ENCODE measurements at places on chromosomes 4 and X. TPM values are rescaled to one million over a fixed set of nuclear protein-coding genes. Genes with fewer than 3 reads are reported as not detected.

The UGT8 gene
- 63.9 TPM for polyA plus RNA-seq

The NAP1L3 gene
- polyA plus RNA-seq: 14.7 TPM

The GNRHR gene
- 0.99 TPM for polyA plus RNA-seq

The HSFX2 gene
- polyA plus RNA-seq: 0.16 TPM

The MAGEB1 gene
- polyA plus RNA-seq: not detected

The FABP2 gene
- 0.09 TPM for polyA plus RNA-seq

The DRP2 gene
- polyA plus RNA-seq: 2.3 TPM

The HTR2C gene
- polyA plus RNA-seq: 0.98 TPM

The SSX2B gene
- polyA plus RNA-seq: 0.34 TPM

DNA sequence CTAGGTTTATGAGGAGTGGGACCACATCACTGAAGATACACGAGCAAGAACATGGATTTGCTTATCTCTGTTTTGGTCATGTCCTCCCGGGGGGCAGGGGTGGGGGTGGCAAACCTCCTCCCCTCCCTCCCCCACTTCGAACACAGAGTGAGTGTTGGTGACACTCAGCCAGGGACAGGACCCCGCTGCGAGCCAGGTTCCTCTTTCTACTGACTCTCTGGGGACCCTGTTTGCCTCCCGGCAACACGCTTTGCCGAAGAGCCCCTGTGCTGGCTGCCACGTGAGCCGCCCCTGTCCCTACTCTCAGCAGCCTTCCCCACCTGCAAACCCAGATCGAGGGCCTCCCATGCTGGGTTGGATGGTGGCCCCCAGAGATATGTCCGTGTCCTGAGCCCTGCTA lies 34.7 kb downstream of the P2RY8 start:
- DNase-seq: no peak

DNA sequence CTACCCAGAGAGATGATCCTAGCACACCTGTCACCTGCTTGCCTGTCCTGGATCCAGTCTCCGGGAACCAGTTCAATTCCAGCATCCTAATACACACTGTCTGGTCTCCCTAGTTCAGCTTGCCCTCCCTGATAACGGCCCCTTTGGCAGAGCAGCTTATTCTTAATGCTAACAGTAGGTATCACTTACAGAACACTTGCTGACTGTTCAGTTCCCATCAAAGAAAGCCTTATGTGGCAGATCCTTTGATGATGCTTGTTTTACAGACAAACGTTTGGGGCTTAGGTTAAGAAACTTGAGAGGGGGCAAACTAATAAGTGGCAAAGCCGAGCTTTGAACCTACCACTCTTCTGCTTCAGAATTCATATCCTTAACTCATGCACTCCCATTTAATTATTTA lies 890 bp downstream of the RASSF6 start:
- DNase-seq: no peak

GRCh38 chr4:109432696-109433095 lies 919 bp upstream of the SEC24B start:
- DNase-seq: peak; percentile 27

GRCh38 chrX:53294024-53294648 lies 12.8 kb upstream of the IQSEC2 start:
- DNase-seq: no peak

DNA sequence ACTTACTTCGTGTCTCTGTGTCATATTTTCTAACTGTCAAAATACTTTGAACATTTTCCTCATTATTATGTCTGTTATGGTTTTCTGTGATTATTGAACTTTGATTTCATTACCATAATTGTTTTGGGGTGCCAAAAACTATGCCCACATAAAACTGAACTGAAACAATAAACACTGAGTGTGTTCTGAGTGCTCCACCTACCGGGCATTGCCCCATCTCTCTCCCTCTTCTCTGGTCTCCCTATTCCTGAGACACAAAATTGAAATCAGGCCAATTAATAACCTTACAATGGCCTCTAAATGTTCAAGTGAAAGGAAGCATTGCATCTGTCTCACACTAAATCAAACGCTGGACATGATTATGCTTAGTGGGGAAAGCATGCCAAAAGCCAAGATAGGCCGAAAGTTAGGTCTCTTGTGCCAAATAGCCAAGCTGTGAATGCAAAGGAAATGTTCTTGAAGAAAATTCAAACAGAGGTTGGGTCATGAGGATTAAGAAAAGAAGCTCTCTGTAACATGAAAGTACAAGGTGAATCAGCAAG lies 972.3 kb downstream of the PCDH7 start:
- no peak for DNase-seq

- no peak for DNase-seq
Measured at GRCh38 chr4:128879283-128879682, 69.8 kb downstream of the JADE1 start.

DNA sequence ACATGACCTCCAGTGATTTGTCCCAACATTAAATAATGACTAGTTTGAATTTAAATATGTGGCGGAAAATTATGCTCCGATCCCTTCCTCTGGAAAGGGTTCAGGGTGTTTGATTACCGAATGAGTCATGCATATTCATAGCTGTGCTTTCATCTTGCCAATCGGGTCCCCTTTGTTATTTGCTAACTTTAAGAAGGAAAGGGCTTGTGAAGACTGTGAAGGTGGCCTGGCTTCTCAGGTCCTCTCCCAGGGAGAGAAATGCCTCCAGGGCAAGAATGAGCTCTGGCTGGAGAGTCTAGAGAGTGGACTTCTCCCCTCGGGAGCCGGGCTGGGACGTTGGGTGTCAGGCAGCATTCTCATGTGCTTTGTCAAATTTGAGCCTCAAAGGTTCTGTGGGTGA lies 155.5 kb upstream of the PSAPL1 start:
- DNase-seq: no peak

GRCh38 chr4:83197555-83198235 lies 83.2 kb upstream of the PLAC8 start:
- DNase-seq: no peak

GRCh38 chr4:186787536-186787935 lies 63.9 kb upstream of the FAT1 start:
- no peak for DNase-seq

GRCh38 chrX:19990151-19990555 lies 708 bp downstream of the BCLAF3 start:
- no peak for DNase-seq

- DNase-seq: no peak
Measured at GRCh38 chr4:140743194-140743931, 12.8 kb downstream of the TBC1D9 start.

- DNase-seq: no peak
Measured at GRCh38 chrX:16185725-16186136, 18.4 kb downstream of the MAGEB17 start.

DNA sequence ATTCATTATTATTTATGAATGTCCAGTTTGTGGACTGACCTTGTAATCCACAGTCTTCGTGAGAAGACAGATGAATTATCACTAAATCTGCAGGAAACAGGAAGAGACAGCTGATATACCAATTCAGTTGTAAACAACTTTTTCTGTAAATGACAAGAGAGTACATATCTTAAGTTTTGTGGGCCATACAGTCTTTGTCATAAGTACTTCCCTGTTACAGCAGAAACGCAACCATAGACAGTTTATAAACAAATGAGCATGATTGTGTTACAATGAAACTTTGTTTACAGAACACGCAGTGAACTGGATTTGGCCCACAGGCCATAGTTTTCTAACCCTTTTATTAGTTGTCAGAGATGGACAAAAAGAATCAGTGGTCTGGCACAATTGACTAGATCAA lies 443.4 kb downstream of the PDGFC start:
- DNase-seq: no peak

- no peak for DNase-seq
Measured at GRCh38 chr4:88333741-88334405, 44.8 kb upstream of the HERC6 start.

DNA sequence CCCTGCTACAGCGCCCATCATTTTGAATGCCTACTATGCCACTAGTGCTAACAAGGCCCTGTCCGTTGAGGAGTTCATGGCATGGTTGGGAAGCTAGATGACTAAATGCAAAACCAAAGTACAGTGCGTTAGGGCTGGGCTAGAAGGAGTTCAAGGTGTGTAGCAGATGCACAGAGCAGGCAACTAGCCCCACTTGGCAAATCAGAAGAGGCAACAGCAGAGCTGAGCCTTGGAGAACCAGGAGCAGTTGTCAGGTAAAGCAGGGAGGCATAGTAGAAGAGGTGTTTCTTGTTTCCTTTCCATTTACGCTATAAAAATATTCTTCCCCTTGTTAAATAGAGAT lies 146.6 kb upstream of the CPEB2 start:
- DNase-seq: no peak

DNA sequence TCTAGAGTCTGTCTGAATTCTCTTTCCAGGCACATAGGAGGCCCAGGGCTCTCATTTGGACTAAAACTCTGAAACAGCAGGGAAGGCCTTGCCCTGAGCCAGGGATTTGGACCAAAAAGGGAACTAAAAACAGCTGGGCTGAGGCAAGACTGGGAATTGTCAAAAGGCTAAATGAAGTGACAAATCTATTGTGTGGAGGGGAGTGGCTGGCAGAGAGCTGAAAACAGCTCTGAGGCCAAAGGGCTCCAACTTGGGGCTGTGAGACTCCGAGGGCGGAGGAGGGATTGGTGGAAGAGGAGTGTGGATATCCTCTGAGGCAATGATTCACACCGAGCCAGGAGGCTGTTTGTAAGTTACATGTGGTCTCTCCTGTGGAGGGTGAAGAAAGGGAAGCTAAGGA lies 63.2 kb downstream of the PHEX start:
- no peak for DNase-seq

GRCh38 chrX:103063918-103064434 lies at the start of gene BEX1:
BEX1 (minus strand) TSS chrX:103064171; CDS start chrX:103063274, 897 bp downstream.
- DNase-seq: peak; percentile 62

All from renal pelvis (tissue), 12 donors.